ENCODE measurements at places on chromosomes 5 and 9. TPM values are rescaled to one million over a fixed set of nuclear protein-coding genes. Genes with fewer than 3 reads are reported as not detected.

GRCh38 chr5:132437604-132438266 lies 52.8 kb downstream of the IRF1 start:
- H3K27me3 ChIP-seq, result no peaks in the 10 kb centered on the region
- peak; percentile 84 for DNase-seq
- H3K4me3 ChIP-seq, result no peak overlapping the region
- H3K4me1 ChIP-seq, result peaks cover 65% of the 10 kb centered on the region
- H3K27ac ChIP-seq, result peak overlapping the region; percentile 96

DNA sequence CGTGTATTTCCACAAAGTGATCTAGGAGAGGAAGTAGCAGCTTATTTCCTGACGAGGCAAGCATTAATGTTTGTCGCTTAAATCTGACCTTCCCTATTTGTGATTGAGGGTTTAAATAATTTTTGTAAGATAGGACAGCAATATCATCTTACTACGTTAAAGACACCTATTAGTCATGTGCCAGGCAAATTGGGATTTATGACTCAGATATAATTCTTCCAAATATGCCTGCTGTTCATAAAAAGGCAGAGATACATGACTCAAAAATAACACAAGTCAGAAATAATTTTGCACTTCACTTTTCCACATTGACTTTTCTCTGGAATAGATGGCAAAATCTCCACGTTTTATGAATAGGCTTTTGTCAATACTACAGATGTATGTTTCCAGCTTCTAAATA lies 43.0 kb upstream of the CDH12 start:
- no peaks in the 10 kb centered on the region for H3K27me3 ChIP-seq
- no peaks in the 10 kb centered on the region for H3K4me1 ChIP-seq
- H3K36me3 ChIP-seq, result no peaks in the 10 kb centered on the region
- no peak overlapping the region for H3K27ac ChIP-seq

DNA sequence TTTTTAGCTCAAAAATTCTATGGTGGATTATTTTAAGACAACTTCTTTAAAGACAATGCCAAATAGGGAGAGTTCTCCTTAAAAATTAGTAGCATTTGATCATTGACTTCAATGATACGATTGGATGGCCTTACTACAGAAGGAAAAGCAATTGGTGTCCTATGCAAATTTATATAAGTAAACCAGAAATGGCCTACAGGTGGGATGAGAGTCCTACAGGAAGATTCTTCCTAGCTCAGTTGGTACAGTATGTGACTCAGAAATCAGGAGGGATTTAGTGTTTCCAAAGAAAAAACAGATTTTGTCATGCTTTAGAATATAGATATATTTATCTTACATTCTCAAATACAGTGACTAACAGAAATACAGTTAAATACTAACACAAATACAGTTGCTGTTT lies 6.5 kb downstream of the ANKRA2 start:
- H3K27ac ChIP-seq, result no peak overlapping the region
- H3K4me3 ChIP-seq, result no peak overlapping the region
- H3K27me3 ChIP-seq, result no peaks in the 10 kb centered on the region
- peaks cover 45% of the 10 kb centered on the region for H3K36me3 ChIP-seq
- peaks cover 10% of the 10 kb centered on the region for H3K4me1 ChIP-seq

DNA sequence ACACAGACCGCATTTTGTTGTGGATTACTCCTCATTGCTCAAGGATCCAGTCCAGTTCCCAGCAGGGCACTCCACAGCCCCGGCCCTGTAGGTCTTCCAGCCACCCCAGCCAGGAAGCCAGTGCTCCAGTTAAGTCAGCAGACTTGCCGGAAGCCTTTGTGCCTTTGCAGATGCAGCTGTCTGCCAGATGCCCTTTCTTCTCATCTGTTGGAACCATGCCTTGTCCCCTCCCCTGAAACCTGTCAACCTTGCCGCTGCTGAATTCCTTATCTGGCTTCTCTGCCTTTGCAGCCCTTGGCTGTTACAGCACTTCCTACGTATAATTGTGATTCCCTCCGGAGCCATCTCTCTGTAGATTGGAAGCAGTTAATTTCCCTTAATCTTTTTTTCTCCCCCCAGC lies 28.4 kb downstream of the PSAT1 start:
- no peak overlapping the region for H3K4me3 ChIP-seq
- no peaks in the 10 kb centered on the region for H3K4me1 ChIP-seq
- no peak overlapping the region for H3K27ac ChIP-seq
- DNase-seq, result peak; percentile 17

DNA sequence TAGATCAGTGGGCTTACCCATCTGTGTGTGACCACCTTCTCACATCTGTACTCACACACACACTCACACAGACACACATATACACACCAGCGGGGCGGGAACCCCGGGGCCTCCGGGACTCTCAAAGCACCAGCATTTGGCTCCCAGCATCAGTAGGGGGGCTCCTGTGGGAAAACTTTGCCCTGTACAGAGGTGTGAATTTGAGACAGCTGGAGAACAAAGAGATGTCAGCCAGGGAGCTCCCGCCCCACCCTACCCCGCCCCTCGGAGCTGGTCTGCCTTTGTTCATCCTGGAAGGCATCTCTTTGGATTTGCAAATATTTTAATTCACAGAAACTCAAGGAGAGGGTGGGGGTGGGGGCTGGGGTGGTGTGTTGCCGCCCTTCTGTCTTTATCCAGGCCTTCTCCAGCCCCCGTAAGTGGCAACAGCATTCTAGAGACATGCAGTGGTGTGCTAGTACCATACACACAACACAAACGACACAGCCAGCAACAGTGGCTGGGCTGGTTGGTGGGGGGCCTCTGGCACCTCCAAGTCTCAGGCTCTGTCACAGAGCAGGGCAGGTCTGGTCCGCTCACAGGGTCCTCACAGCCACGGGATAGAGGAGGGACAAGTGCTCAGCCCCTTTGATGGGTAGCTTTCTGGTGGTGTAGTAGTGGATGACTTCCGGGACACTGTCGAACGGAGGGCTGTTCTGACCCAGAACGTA lies 15.5 kb upstream of the SLC25A51 start:
- no peak overlapping the region for H3K27ac ChIP-seq
- no peaks in the 10 kb centered on the region for H3K36me3 ChIP-seq
- no peaks in the 10 kb centered on the region for H3K4me1 ChIP-seq
- no peak overlapping the region for H3K4me3 ChIP-seq

ZFP2 gene
- not detected for total RNA-seq

DBH gene
- not detected for total RNA-seq

PLAC8L1 gene
- total RNA-seq, result not detected

NR4A3 gene
- 0.48 TPM for total RNA-seq

HSPB3 gene
- total RNA-seq, result 4.1 TPM

FOXD4L4 gene
- total RNA-seq, result not detected

EIF4E1B gene
- not detected for total RNA-seq

ENHO gene
- total RNA-seq, result 1.4 TPM

SHOC1 gene
- not detected for total RNA-seq

Data from transverse colon (tissue), 4 donors.